ENCODE measurements at places on chromosomes 3 and 15. TPM values are rescaled to one million over a fixed set of nuclear protein-coding genes. Genes with fewer than 3 reads are reported as not detected.

DNA sequence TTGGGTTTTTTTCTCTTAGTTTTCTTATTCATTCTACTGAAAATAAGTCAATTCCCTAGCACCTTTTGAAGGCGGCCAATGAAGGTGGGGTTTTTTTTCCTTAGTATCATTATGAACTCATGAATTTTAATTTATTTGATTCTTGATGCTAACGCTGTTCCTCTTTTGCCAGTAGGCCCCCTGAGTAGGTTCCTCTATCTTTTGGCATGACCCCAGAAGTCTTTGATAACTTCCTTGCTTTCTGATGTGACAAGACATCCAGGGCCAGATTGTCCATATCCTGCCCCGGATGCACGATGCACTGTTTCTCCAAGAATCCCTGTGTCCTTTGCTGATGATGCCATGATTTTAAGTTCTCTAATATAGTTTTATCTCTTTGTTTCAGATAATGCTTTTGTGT lies 20.6 kb downstream of the LRRK1 start:
- no peak for DNase-seq
- H3K36me3 ChIP-seq, result peaks cover 12% of the 10 kb centered on the region
- H3K4me3 ChIP-seq, result no peak overlapping the region
- peaks cover 12% of the 10 kb centered on the region for H3K4me1 ChIP-seq
- H3K27ac ChIP-seq, result no peak overlapping the region

The SOX2 gene
- total RNA-seq, result 23.5 TPM

The GRAMD1C gene
- 2.1 TPM for total RNA-seq

DNA sequence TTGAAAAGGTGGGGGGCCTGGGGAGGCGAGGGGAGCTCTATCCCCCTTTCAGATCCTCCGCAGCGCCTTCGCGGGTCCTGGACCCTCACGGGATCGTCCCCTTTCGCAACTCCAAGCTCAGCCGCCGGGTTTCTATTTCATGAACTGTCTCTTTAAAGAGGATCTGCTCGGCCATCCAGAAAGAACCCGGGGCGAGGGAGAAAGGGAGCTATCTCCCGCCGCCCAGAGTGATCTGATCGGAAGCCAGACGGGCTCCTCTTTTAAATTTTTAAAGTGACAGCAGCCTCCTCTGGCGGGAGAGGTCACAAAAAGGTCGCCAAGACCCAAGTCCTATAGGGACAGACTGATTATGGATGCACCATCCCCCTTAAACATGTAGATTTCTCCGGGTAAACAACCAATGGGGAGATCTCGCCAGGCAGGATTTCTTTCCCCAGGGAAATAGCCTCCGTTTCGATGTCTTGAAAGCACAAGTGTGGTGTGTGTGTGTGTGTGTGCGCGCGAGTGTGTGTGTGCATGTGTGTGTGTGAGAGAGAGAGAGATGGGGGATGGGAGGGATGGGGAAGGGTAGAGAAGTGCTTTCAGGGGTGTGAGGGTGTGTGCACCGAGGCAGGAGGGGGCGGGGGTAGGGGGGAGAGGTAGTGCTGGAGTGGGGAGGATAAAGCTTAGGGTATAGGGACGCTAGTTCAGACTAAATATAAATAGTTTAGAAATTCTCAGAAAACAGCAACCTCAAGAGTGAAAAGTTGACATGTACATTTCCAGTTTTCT lies 516.1 kb downstream of the MECOM start:
- DNase-seq, result peak; percentile 79
- peaks cover 8% of the 10 kb centered on the region for H3K27me3 ChIP-seq
- peak overlapping the region; percentile 89 for H3K4me3 ChIP-seq
- no peak overlapping the region for H3K27ac ChIP-seq
- no peaks in the 10 kb centered on the region for H3K36me3 ChIP-seq

The ARNT2 gene
- 35.7 TPM for total RNA-seq

The SAXO2 gene
- total RNA-seq, result 0.20 TPM

GRCh38 chr3:65878831-65879230 lies 159.9 kb downstream of the MAGI1 start:
- H3K27ac ChIP-seq, result no peak overlapping the region
- no peaks in the 10 kb centered on the region for H3K36me3 ChIP-seq
- H3K4me3 ChIP-seq, result no peak overlapping the region
- no peaks in the 10 kb centered on the region for H3K27me3 ChIP-seq
- DNase-seq, result no peak
- no peaks in the 10 kb centered on the region for H3K4me1 ChIP-seq

The CCDC39 gene
- not detected for total RNA-seq

The SLC9C1 gene
- not detected for total RNA-seq

Data from glutamatergic neuron (in vitro differentiated cells).